ENCODE measurements at places on chromosomes 2 and 18.

- no peak for DNase-seq
Measured at GRCh38 chr2:69043736-69044400, 30.9 kb downstream of the ANTXR1 start.

GRCh38 chr18:9711361-9712129 is 3.4 kb downstream of the RAB31 start:
- DNase-seq: no peak

- no peak for DNase-seq
Measured at GRCh38 chr2:193333539-193333938, 1138.8 kb upstream of the TMEFF2 start.

- no peak for DNase-seq
Measured at GRCh38 chr2:3078684-3079083, 298.9 kb downstream of the EIPR1 start.

- DNase-seq: no peak
Measured at GRCh38 chr2:96342085-96342484, 6.5 kb downstream of the NCAPH start.

GRCh38 chr18:77157312-77157711 is 24.7 kb upstream of the MBP start:
- DNase-seq: no peak

- no peak for DNase-seq
Measured at GRCh38 chr18:58789876-58790240, 74.8 kb upstream of the ZNF532 start.

- no peak for DNase-seq
Measured at GRCh38 chr2:7265286-7265685, 348.1 kb downstream of the RNF144A start.

DNA sequence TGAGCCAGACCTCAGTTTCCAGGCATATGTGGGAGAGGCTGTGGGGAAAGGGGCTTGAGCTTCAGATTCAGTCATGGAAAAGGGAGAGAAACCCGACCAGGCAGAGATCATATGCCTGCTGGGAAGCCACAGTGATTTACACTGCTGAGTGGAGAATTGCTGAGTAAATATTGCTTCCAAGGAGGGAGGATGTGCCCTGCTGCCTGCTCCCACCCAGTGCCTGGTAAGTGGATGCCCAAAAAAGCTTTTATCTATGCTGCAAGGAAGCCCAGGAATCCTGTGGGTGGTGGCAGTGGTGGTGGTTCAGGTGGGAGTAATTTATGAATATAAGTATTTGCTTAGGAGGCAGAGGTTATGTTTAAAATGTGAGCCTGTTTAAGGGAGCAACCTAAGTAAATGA is 39.5 kb downstream of the INO80C start:
- DNase-seq: no peak

GRCh38 chr2:146523196-146523595 is 1321.6 kb upstream of the ACVR2A start:
- no peak for DNase-seq

DNA sequence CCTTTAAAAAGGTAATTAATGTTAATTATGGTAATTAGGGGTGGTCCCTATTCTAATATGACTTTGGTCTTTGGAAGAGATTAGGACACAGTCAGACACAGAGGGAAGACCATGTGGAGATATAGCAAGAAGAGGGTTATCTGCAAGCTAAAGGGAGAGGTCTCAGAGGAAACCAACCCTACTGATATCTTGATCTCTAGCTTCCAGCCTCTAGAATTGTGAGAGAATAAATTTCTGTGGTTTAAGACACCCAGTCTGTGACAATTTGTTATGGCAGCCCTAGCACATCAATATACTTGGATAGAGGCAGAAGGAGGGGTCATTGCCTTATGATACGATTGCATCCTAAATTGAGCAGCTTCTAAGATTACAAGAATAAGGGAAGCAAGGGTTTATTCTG is 21.3 kb upstream of the NT5C1B start:
- no peak for DNase-seq

DNA sequence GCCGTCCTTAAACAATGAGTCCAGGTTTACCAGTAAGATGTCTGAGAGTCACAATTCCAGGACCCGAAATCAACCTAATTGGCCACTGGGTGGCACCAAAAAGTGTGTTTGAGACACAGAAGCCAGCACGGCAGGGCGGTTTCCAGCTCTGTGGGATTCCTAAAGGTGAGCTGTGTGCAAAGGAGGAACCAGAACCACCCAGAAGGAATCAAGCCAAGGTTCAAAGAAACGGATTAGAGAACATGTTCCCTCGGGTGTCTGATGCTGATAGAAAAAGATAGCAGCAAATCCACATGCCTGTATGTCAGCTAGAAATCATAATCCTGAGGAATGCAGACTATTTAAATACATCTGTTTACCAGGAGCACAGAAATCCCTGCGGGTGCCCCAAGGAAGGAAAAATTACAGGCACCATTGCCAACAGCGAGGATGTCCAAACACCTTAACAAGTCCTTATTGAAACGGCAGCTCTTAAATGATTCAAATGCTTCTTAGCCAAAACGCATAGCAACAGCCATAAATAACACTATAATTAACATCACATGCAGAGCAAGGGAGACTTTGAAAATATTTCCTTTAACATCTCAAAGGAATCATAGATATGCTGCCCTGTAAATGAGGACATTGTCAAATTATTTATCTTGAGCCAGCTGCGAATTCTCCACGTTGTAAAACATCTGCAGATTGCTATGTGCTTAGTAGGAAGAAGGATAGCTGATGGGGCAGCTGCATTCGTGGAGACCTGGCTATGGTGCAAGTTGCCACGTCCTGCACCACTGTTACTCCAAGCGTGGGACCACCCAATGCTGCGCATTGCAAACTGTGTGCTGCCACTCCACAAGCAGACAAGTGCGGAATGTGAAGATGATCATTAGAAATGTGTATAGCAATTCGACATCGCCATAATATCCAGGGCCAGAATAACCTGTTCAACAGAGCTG is 318.7 kb upstream of the NCKAP5 start:
- no peak for DNase-seq

DNA sequence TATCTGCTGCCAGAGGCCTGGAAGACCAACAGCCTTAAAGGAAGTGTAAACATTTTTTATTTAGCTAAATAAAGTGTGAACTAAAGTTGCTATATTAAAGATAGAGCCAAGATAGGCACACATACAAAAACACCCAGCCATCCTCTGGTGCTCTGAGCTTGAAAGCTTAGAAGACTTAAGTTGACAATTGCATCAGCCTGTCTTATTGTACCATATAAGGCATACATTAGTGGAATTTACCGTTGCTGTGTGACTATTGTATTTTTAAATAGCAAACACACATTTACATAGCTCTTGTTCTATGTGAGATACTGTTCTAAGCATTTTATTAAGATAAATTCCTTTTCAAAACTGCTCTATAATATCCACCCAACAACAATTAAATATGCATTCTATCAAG is 736.6 kb upstream of the ZEB2 start:
- DNase-seq: no peak

- DNase-seq: no peak
Measured at GRCh38 chr2:26314243-26314642, 31.7 kb upstream of the SELENOI start.

GRCh38 chr18:59954241-59954640 is 54.4 kb downstream of the PMAIP1 start:
- no peak for DNase-seq

GRCh38 chr2:224009605-224010315 is 29.3 kb downstream of the SERPINE2 start:
- DNase-seq: no peak

DNA sequence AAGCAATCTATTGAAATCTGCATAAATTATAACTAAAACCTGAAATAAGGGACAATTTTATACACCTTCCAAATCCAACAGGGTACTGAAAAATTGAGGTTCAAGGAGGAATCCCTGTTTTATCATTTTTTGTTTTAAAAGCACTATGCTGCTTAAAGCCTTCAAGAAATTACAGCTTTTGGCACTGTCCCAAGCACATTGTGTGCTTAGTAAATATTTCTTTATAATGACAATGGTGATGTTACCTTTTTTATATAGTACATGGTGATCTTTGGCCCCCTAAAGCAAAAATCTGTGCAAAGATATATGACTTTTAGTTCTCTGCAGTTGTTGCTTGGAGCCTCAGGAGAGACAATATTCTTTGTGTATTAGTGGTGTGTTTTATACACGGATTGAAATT is 71.6 kb upstream of the EFEMP1 start:
- no peak for DNase-seq

GRCh38 chr18:23722646-23723045 is 33.4 kb downstream of the LAMA3 start:
- DNase-seq: no peak

- no peak for DNase-seq
Measured at GRCh38 chr18:63191413-63191812, 128.2 kb downstream of the BCL2 start.

- no peak for DNase-seq
Measured at GRCh38 chr2:98676742-98677141, 54.2 kb downstream of the MGAT4A start.

GRCh38 chr2:903223-903900 is 47.3 kb upstream of the SNTG2 start:
- DNase-seq: no peak

DNA sequence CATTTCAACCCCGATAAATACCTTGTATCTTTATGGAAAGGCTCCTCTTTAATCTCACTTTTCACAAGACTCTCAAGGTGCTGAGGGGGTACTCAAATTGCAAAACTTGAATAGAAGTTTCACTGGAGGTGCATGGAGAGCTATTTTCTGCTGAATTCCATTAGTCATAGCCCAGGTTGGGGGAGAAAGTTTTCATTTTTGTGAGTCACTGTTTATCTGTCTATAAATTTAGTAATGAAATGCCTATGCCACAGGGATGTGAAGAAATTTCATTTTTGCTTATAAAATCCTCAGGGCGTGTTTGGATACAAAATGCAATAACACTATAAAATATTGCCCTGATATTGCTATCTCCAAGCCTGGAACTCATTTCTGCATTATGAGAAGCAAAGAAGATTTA is 346.3 kb downstream of the LRATD1 start:
- DNase-seq: no peak

DNA sequence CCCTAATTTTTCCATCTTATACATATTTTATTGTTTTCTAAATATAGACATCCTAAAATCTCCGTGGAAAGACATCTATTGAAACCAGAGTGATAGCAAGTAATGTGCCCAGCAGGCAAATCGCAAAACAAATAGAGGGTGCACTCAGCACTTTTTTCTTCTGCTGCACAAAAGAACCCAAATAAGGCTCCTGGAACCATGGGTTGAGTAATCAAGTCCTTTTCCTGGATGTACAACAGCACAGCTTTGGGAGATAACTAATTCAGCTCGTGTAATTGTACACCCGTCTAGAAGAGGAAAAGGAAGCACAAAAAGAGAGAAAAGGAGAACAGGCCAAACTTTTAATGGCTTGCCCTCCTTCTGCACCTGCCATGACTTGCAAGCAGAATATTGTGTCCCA is 126.9 kb upstream of the TLK1 start:
- DNase-seq: no peak

DNA sequence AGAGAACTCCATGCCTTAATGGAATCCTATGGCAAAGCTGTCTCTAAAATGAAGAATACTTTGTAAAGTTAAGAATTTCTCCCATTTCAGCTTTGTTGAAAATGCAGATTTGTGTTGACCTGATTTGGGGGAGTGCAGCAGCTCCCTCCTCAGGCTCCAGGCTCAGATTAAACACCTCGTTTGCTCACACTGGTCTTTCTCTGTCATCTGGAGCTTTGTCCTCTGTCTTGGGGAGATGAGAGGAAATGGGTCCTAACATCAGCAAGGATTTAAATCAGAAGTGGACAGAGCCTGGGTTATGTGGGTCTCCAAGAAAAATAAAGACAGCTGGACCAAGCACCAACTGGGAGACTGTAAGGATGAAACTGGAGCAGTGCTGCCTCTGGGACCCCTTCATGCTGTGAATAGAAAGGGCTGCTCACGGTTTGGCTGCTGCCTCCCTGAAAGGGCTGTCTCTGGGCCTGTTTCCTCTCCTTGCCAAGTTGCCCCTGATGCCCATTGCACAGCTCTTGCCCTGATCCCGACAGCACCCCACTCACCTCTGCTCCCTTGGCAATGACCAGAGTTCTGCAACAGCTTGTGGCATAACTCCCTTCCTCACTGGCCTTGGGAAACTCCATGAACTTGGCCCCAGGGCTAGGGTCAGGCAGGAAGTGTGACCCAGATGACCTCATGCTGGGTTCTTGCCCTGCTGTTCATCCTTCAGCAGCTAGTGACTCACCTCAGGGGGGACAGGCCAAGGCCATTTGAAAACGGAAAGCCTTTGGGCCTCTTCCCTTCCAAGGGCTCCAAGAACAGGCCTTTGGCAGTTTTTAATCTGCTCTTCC is 197.2 kb downstream of the CYP26B1 start:
- DNase-seq: no peak

- DNase-seq: no peak
Measured at GRCh38 chr18:66325251-66325650, 278.6 kb downstream of the CDH19 start.

GRCh38 chr2:48715042-48715899 is 40.3 kb downstream of the LHCGR start:
- no peak for DNase-seq

GRCh38 chr2:215082446-215082845 is 56.0 kb downstream of the ABCA12 start:
- no peak for DNase-seq

DNA sequence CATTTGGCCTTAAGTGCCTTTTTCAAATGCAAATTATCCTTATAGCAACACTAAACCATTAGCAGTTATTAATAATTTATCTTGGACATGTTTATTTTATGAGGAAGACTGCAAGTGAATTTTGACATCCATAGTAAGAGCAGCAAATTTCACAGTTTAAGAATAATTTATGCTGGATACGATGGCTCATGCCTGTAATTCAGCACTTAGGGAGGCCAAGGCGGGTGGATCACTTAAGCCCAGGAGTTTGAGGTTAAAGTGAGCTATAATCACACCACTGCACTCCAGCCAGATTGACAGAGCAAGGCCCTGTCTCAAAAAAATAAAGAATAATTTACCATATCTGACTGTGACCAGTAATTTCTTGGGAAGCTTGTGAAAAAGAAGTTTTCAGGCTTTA is 286.2 kb downstream of the TMX3 start:
- no peak for DNase-seq

- no peak for DNase-seq
Measured at GRCh38 chr18:22466608-22467395, 49.1 kb upstream of the CTAGE1 start.

GRCh38 chr2:34029073-34029472 is 430.0 kb upstream of the FAM98A start:
- no peak for DNase-seq

- no peak for DNase-seq
Measured at GRCh38 chr2:192254444-192254843, 59.7 kb upstream of the TMEFF2 start.

- no peak for DNase-seq
Measured at GRCh38 chr2:165147186-165148045, 56.4 kb downstream of the SCN3A start.

DNA sequence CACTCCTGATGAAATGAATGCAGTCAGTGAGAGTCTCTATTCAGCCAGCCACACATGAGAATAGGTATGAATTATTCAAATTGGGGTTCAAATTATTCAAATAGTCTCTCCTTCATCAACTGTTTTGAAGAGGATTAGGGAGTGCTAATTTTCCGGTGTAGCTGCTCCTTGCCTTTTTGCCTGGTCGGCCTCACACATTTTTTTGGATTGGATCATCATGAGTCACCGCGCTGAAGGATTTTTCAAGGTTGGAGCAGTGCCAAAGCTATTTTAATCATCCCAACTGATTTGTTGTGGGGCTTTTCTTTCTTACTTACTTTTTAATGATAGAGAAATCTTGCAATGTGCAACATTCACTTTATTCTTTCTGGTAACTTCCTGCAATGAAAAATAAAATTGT is 2.4 kb upstream of the DTNA start:
- no peak for DNase-seq

- DNase-seq: no peak
Measured at GRCh38 chr2:231785822-231786176, 446 bp upstream of the COPS7B start.
